Pancreas (tissue), 10 donors: ENCODE measurements at places on chromosomes 12 and 14. TPM values are rescaled to one million over a fixed set of nuclear protein-coding genes. Genes with fewer than 3 reads are reported as not detected.
A peak's percentile ranks its signal among the peaks of the same experiment; 100 is the strongest.

KRT86 gene
- 3.3 TPM for total RNA-seq

ARG2 gene
- 2.7 TPM for total RNA-seq

SYCP3 gene
- total RNA-seq, result 0.25 TPM

MIP gene
- not detected for total RNA-seq

BEGAIN gene
- 18.2 TPM for total RNA-seq

ACRBP gene
- total RNA-seq, result 1.8 TPM

CISTR gene
- total RNA-seq, result not detected

SRSF9 gene
- 83.3 TPM for total RNA-seq

CRIP1 gene
- total RNA-seq, result 9.4 TPM

KRT8 gene
- total RNA-seq, result 527 TPM

DNA sequence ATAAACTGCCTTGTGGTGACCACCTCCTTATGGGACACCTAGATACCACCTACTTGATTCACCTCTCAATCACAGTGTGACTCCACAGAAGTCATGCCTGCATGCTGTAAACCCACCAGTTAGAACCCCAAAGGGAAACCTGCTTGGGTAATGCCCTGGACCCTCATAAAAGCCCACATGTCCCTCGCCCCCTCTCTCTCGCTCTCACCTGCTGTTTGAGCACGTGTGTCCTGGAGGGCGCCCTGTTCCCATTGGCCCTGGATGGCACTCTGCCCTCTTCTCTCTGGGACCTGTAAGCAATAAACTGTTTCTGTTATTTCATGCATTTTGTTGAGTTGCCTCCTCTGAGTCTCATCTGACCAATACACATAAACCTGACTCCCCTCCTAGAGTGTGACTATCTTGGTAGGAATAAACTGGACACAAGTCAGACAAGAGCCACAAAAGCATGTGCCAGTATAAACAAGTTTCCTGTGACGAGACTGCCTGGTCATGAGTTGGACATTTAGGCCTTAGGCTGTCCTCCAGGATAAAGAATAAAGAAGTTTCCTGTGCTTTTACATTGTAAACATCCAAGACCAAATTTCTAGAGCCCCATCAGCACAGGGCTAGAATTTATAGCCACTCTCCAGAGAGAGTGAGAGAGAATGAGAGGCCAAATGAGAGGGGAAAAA, 8.6 kb downstream of the IFI27L2 start:
- DNase-seq, result no peak

GRCh38 chr12:14567351-14568162, at the start of gene PLBD1:
Gene PLBD1, minus strand, starts transcription at chr12:14567883. Its CDS starts 187 bp downstream, at chr12:14567696.
- DNase-seq, result peak; percentile 90

GRCh38 chr14:68278576-68279436, 459.2 kb downstream of the RAD51B start:
- no peak for DNase-seq

DNA sequence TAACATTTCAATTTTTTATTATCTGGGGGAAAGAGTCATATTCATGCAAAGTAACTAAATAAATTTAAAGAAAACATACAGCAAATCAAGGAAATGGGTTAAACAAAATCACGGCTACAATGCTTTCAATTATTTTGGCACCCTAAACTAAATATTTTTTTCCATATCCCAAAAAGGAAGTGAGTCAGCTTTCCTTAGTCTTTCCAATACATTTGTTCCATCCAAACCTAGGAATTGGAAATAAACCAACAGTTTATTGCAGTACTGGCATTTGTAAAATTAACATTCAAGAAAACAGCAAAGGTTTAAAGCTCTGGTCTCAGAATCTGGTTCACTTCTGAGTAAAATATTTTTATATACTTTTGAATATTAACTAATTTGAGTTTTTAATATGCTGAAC, 89.2 kb downstream of the BCL2L14 start:
- DNase-seq, result no peak

DNA sequence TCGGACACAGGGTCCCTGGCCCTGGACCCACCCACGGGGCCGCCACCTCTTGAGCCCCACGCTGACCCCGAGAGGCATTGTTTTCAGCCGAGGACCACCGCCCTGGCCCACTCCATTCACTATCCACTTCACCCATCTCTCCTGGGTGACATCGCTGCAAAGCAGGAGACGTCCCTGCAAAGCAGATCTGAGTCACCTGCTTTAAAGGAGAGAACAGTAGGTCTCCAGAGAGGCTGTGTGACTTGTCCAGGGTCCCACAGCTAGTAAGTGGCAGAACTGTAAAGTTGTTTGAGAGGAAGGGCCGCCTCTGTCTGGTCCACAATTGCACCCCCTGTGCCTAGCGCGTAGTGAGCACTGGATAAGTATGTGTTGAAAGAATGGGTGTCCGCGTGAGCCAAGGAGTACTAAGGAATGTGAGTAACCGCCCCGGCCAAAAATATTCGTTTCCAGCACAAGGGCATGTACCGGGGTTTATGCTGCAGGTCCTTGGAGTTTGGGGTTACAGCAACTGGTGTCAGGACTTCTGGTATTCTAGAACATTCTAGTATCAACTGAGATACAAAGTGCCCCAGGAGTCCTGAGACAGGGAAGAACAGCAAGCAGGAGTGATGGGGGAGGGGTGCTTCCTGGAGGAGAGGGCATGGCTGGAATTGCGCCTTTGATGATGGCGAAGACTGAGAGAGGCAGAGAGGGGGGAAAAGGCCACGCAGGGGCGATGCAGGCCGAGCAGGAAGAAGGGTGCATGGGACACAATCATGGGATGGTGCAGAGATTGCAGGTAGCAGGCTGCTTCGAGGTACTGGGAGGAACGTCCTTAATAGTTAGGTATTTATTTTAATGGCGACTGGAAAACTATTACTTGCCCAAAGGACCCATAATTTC, 91.1 kb downstream of the SCARB1 start:
- DNase-seq, result no peak

- DNase-seq, result no peak
Observed at GRCh38 chr14:74980731-74981461, 21.8 kb upstream of the EIF2B2 start.

GRCh38 chr14:105067140-105067968, 2.1 kb upstream of the GPR132 start:
- no peak for DNase-seq

GRCh38 chr14:88541324-88541723, 13.5 kb downstream of the PTPN21 start:
- no peak for DNase-seq

- DNase-seq, result no peak
Observed at GRCh38 chr14:96081767-96082400, 42.7 kb downstream of the C14orf132 start.

- DNase-seq, result no peak
Observed at GRCh38 chr12:132986885-132987225, 688 bp downstream of the ZNF26 start.

DNA sequence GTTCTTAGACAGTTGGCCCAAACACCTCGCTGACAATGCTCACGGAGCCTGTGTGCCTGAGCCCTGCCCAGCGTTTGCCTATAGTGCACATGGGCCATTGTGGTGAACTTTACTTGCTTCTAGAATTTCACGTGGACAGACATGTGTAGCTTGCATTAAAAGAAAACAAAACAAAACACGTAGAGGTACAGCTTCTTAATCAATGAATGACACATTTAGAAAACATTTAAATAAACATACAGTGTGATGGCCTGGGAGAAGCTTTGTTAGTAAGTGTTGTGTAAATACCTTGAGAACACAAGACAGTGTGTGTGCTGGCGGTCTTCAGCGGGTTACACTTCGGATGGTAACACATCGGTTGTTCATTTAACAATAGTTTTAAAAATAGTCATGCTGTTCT, 38.1 kb downstream of the SMOC1 start:
- DNase-seq, result no peak

GRCh38 chr12:116533343-116534251, 25.6 kb upstream of the MAP1LC3B2 start:
- DNase-seq, result peak; percentile 63

GRCh38 chr12:32917094-32917611, 20.6 kb upstream of the PKP2 start:
- no peak for DNase-seq

DNA sequence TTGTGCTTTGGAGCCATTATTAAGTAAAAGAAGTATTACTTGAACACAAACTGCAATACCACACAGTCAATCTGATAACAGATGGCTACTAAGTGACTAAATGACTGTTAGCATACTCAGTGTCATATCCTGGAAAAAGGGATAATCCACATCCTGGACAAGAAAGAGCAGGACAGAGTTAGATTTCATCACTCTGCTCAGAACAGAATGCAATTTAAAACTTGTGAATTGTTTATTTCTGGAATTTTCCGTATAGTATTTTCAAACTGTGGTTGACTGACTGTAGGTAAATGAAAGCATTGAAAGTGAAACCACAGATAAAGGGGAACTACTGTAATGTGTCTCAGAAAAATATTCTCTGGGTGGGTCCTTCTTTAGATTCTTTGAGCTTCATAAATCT, 458.8 kb downstream of the TMEM117 start:
- no peak for DNase-seq

DNA sequence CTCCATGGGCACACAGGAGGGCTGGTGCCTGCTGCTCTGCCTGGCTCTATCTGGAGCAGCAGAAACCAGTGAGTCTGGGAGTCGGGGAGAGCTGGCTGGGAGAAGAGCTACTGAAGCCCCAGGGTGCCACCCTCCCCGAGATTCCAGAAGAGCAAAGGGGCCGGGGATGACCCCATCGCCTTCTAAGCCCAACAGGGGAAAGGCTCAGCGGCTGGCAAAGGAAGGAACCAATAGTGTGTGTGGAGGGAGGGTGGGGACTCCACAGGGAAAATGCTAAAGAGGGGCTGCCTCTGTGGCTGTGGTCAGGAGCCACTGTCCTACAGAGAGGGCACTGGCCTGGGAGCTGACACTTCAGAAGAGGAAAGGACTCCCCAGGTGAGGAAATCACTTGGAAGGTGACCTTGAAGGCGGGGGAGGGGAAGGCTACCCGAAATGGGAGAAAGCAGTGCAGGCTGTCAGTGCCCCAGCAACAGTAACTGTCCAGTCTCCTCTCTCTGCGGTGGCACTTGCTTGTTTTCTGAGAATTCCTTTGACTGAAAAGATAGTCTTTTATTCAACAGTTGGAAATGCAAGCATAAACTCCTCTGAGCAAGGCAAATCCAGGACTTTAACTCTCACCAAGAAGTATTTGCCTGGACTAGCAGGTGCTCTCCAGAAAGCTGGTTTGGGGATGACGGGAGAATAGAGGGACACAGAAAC, 552 bp downstream of the TAPBPL start:
- peak; percentile 62 for DNase-seq

- DNase-seq, result no peak
Observed at GRCh38 chr14:75184492-75184891, 8.1 kb upstream of the TMED10 start.

DNA sequence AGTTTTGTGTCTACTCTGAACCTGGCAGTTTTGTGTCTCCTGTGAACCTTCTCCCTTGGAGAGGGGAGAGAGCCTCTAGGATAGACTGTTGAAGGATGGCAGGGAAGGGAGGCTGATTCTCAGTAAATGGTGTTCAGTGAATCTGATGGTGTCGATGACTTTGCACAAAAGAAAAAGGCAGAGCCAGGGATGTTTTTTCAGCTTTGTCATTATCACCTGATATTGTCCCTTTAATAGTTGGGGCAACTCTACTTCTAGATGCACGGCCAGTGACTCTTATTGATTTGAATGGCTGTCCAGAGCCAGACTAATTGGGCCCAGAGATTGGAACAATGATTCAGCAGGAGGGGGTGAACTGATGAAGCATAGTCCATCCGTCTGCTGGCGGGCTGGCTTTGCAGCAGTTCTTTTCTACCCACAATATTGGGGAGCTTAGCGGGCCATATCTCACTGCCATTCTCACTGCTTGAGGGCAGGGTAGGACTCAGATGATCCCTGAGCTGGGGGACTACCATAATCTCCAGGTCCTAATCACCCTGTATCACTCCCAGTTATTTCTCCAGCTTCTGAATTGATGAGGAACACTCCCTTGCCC, 93.1 kb downstream of the ADCK1 start:
- no peak for DNase-seq

- DNase-seq, result peak; percentile 78
Observed at GRCh38 chr12:6821591-6822425, at the start of gene GPR162. Gene GPR162, plus strand, starts transcription at chr12:6821821. Its CDS starts 2,078 bp downstream, at chr12:6823899.

DNA sequence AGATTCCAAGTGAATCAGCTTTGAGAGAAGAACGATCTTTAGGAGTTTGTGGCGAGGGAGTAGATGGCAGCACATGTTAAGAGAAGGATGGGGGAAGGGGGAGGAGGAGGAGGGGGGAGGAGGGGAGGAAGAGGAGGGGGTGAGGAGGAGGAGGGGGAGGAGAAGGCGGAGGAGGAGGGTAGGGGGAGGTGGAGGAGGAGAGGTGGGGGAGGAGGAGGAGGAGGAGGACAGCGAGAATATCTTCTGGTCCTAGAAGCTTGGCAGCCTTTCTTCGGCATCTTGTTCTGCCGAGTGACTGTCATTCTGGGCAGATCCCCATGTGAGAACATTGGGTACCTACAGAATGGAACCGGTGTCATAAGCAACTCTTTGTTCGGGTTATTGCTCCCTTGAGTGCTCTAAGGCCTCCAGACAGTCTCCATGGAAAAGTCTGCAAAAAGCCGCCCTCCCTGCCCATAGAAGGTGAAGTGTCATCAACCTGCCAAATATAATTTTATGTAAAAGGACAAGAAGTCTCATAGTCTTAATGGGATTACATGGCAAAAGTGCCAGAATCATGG, 6.9 kb downstream of the RFC5 start:
- no peak for DNase-seq
